ENCODE measurements at places on chromosomes 2 and 18. TPM values are rescaled to one million over a fixed set of nuclear protein-coding genes. Genes with fewer than 3 reads are reported as not detected.
A peak's percentile ranks its signal among the peaks of the same experiment; 100 is the strongest.

GRCh38 chr2:100803334-100803733 is 16.6 kb upstream of the NPAS2 start:
- no peak for DNase-seq

GRCh38 chr2:41355794-41356193 is 692.0 kb upstream of the PKDCC start:
- no peak for DNase-seq

- no peak for DNase-seq
Observed at GRCh38 chr2:129771418-129772189, 207.9 kb upstream of the RAB6C start.

GRCh38 chr2:230777721-230778120 is 65.1 kb downstream of the CAB39 start:
- DNase-seq: peak; percentile 56

The SEPTIN10 gene
- 90.8 TPM for total RNA-seq

DNA sequence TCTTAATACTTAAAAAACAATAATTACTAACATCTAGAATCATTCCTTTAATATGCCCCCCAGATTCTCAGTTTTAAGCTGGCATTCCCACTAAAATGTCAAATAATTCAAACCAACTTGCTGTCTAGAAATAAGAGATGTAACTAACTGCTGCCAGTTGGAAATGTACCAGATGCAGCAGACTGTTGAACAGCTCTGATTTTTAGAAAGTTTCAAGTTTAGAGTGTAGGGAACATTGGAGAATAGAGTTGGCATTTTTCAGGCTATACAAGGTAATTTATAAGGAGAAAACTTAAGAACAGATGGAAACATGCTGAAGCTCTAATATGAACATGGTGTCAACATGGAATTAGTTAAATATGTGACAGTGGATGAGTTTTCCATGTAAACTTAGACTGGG is 101.4 kb downstream of the PTRHD1 start:
- no peak for DNase-seq
